ENCODE measurements at places on chromosomes 4 and X.

- DNase-seq, result no peak
Observed at GRCh38 chr4:127501103-127501502, 131.7 kb upstream of the INTU start.

- DNase-seq, result no peak
Observed at GRCh38 chrX:26954029-26954428, 509.1 kb downstream of the PPP4R3C start.

DNA sequence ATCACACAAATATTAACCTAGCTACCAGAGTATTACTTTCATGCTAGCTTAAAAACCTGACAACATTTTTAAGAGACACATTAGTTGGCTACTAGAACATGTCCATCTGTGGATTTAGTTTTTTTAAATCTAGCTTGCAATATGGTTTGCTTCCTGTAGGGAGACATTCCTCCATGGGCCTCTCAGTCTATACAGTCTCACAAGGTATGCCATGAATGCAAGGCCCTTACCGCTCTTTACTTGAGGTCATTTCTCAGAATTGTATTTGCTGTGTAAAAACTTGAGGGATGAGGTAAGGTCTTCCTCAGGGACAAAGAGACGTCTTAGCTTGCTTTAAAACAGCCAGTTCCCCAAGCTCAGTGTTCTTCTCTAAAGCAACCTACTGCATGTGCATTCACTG, 26.9 kb downstream of the UBA6 start:
- no peak for DNase-seq

GRCh38 chr4:59841698-59842097, 1358.4 kb upstream of the ADGRL3 start:
- no peak for DNase-seq

- peak; percentile 42 for DNase-seq
Observed at GRCh38 chrX:81377329-81377728, 175.4 kb downstream of the SH3BGRL start.

GRCh38 chrX:39757971-39758370, 339.8 kb downstream of the BCOR start:
- DNase-seq, result no peak

- peak; percentile 76 for DNase-seq
Observed at GRCh38 chr4:145179281-145179860, 1.0 kb downstream of the OTUD4 start.

DNA sequence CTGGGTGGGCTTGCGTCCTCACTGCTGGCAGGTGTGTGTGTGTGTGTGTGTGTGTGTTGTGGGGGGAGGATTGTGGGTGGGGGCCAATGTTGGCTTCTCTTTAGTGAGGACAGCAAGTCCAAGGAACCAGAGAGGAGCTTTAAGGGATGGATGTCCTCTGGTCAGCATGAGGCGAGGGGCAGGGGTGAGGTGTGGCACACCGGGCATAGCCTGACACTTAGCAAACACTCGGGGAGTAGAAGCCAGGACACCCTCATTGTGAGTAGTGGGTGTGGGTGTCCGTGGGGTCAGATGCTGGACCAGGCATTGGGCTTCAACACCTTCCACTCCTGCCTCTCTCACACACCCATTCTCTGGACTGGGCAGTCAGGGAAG, 2.8 kb downstream of the SORCS2 start:
- DNase-seq, result no peak

DNA sequence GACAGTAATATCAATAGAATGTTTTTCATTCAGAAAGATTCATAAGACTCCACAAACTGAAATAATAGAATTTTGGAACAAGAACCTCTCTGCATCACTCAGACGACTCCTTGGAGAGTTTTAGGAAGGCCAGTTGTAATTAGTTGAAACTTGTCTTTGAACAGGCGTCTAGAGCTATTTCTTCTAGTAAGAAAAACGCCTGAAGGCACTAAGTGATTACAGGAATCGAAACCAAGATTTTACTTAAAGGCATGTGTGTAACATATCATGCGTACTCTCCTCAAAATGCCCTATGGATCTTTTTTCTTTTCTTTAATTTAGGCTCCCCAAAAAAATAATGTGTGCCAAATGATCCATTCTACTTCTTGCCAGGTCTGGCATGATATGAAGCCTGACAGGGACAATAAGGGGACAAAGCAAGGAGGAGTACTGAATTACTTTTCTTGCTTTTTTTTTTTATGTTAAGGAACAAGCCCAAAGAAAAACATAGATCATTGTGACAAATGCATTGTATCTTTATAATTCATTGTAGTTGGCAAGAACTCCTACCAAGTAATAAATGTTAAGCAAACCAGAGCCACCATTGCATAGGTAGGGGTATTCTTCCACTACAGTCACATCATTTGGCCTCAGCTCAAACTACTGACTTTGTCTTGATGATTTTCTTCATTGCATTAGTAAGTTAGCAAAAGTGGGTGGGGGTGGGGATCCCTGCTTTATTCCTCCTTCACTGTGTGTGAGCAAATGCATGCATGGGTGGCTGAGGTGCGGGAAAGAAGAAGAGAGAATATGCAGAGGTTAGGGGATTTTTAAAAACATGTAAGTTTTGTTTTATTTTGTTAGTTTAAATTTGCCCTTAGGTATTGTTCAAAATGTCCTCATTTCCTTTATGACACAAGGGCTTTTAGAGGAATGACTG, 79.9 kb upstream of the ATOH1 start:
- DNase-seq, result no peak

GRCh38 chrX:19750028-19750782, 137.2 kb downstream of the SH3KBP1 start:
- DNase-seq, result no peak

DNA sequence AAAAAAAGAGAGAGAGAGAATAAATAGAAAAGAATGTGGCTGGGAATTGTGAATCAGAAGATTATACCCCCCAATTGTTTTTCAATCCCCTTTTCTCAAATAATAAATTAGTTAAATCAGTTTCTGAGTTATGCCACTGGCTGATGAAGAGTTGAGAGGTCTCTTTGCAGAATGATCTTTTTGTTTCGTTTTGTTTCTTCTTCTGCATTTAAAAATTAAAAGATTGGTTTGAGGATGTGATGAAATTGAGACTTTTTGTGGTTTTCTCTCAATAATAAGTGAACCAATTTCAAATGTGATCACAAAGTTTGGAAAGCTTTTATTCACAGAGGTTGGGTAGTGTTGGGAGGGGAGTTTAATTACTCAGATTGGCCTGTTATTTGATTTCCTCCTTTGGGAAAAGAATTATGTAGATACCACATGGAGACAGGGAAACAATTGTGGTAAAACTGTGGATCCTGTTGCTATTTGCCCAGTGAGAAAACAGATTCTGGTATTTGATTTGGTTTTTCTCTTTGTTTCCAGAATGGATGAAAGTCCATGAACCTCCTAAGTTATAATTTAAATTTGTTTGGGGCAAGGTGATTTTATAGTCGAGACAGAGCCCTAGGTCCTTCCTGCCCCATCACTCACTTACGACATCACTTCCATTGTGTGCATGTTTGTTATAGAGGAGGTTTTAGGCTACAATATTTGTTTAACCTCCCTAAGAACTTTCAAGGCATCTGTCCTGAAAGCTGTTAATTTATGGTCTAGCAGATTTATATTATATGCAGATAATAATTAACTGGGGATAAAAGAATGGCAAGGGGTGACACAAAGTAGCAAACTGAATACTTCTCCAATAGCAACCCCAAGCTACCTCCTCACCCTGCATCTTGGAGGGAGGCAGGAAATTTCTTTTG, 92.0 kb upstream of the BMPR1B start:
- DNase-seq, result no peak

DNA sequence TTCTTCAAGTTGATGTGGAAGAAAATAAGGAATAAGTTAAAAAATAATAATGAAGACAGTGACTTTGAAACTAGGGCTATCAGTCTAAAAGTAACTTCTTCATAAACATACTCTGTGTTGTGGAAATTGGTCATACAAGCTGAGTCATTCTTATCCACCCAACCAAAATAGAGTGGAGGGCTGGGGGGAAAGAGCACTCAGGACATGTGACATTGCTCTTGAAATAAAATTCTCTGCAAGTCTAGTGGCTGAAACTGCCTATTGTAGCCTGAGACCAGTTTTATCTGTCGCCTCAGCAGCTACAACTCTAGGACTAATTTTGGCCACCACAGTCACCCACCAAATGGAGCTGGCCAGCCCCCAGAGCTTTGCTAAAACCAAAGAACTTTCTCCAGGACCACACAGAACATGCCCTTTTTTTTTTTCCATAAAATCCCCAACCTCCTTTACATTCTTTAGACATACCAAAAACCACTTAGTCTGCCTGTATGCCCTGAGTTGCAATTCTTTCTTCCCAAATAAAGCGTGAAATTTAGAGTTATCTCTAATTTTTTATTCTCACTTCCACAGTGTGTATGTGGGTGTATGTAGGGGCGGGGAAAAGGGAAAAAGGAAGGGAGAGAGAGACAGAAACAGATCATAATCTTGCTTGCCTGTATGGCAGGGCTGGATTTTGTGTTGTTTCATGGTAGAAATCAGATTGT, 23.0 kb upstream of the SLC25A4 start:
- no peak for DNase-seq

- DNase-seq, result no peak
Observed at GRCh38 chrX:50971395-50971794, 60.9 kb downstream of the BMP15 start.

DNA sequence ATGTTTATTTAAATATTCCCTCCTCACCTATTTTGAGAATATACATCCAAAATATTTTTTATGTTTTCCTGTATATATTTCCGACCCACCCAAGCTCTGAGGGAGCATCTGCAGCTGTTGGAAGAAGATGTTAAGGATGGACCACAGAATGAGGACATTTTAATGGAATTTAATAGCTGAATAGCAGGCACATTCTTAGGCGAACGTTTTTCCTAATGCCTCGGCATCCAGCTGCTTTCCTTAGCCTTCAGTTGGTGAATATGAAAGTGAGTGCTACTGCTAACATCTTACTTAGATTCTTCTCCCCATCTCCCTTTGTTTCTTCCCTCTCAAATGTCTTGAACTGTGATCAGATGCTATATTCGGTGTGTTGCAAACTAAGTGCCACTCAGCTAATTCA, 158.0 kb upstream of the CTSO start:
- DNase-seq, result no peak

DNA sequence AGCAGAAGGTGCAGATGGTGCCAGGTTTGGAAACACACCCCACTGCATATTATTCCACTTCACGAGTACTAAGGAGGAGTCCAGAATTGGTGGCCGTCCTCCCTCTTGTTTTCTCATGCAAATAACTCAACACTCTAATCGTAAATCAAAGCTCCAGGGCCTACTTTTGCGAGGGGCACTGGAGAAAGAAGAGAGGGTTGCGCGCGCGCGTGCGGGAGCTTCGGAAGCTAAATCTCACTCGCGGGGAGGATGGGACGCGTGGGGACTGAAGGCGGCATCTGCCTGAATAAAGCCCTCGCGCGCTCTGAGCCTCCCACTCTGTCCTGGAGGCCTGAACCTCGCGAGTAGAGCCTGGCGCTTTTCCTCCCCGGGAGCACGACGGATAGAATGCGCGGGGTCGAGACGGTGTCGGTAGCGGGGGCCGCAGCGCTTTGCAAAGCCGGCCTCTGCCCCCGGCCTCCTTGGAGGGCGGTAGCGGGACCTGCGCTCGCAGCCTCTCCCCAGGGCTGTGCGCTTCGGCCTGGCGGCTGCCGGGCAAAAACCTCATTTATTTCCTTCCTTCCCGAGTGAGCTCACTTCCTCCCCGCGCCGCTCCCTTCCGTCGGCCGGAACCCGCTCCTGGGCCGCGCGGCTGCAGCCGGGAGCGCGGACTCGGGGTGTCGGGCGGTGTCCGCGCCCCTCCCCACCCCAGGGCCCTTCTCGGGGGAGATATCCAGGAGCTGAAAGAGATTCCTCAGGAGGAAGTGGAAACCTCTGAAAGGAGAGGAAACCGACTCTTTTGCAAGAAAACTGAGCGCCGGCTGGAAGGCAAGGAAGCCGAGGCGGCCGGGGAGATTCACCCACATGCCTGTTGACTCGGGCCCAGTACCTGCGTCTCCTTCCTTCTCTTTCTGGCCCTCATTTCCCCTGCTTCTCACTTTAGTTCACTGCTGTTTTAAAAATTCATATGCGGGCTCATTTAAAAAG, 20.7 kb downstream of the HAND2 start:
- no peak for DNase-seq

- peak; percentile 63 for DNase-seq
Observed at GRCh38 chrX:150365051-150365989, 2.2 kb downstream of the MAMLD1 start.

DNA sequence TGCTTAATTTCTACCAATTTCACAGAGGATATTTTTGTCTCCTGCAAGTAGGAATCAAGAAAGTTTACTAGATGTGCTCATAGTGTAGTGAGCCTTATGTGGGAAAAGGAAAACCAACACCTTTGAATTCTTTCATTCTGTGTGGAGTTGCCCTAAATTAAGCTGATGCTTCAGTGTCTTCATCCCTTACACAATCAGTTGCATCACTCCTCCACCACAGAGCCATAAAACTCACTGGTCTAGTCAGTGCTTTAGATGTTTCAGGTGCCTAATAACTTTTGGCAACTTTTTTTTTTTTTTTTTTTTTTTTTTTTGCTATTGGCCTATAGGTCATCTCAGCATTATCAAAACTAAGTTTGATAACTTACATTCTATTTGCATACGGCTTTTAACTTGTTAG, 41.5 kb downstream of the HHIP start:
- no peak for DNase-seq

- DNase-seq, result no peak
Observed at GRCh38 chrX:148354916-148355315, 145.5 kb upstream of the AFF2 start.

GRCh38 chr4:132564920-132565319, 584.2 kb upstream of the PCDH10 start:
- no peak for DNase-seq

DNA sequence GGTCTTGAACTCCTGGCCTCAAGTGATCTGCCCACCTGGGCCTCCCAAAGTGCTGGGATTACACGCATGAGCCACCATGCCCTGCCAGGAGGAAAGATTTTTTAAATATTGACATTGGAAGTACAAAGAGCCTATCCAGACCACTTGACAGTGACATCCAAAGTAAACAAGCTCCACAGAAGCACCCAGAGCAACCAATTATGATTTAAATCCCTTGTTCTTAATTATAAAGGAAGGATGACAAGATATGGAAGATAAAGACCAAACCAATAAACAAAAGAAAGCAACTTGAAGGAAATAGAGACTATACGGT, 27.7 kb upstream of the RPL34 start:
- no peak for DNase-seq

DNA sequence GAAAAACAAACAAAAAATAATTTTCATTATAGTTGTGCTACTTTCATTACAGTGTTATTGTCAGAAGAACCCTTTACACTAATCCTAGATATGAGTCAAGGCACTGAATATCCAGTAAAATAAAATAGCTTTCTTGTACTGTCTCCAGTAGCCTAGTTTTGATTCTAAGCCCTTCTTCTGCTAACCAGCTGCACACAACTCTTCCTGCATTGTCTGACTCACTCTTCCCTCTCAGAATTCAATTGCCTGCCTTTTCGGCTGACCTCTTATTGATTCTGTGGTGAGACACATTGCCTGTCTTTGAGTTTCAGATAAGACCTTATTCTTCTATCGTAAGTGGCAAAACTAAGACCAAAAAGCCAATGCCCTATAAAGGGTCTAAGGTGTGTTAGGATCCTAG, 26.7 kb upstream of the PCDH18 start:
- no peak for DNase-seq

- no peak for DNase-seq
Observed at GRCh38 chr4:76272073-76272472, 20.6 kb downstream of the FAM47E start.

- DNase-seq, result no peak
Observed at GRCh38 chr4:100461807-100462605, 55.8 kb downstream of the EMCN start.
